Endodermal cell (in vitro differentiated cells): ENCODE measurements at places on chromosomes 1 and 21. TPM values are rescaled to one million over a fixed set of nuclear protein-coding genes. Genes with fewer than 3 reads are reported as not detected.

TRIM67 gene
- 0.04 to 0.08 TPM in 2 of 3 replicates, not detected in the other for total RNA-seq

LMX1A gene
- total RNA-seq, result 0.13 to 2.7 TPM (median 0.21 TPM) in 3 replicates

RAB3B gene
- 43.6 to 69.1 TPM (median 66.0 TPM) in 3 replicates for total RNA-seq

LIN9 gene
- total RNA-seq, result 7.9 and 9.9 TPM in 2 replicates

IL20 gene
- not detected in 2 replicates for total RNA-seq

MATN1 gene
- 1.2 TPM in 1 of 3 replicates, not detected in the others for total RNA-seq

TBX19 gene
- total RNA-seq, result 2.1 and 2.2 TPM in 2 replicates

DNA sequence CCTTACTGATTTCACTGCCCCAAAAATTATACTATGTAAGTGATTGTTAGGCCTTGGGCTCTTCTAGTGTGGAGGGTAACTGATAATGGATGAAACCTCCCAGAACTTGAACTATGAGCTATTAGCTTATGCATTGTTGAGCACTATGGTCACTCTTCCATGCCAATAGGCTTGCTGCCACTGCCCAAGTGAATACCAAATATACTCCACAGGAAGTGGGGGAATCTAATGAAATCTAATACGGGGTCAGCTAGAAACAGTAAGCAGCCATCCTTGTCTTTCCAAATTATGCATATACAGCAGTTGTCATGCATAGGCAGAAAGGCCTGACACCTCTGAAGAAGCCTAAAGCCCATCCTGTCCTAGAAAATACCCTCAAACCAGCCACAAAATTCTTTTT, 198.7 kb upstream of the PTBP2 start:
- no peak for DNase-seq

- DNase-seq, result no peak
Measured at GRCh38 chr21:30674312-30674711, 31.6 kb downstream of the KRTAP20-3 start.

DNA sequence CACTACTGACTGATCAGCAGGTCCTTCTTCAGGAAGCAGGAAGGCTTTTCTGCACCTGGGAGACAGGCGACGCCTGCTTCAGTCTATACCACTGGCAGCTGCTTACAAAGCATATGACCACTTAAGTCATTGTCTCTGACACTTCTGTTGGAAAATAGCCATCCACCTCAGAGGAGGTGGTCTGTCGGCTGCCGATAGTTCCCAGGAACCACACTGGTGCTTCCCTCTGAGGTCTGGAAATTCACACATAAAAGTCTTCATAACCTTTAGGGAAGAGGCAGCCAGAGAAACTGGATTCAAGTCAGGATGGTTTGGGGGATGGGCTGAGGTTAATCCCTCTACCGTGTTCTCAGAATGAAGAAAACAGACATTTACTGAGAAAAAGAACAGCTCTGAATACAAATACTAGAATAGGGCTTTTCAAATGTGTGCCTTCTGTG, 15.6 kb upstream of the SRP9 start:
- no peak for DNase-seq

DNA sequence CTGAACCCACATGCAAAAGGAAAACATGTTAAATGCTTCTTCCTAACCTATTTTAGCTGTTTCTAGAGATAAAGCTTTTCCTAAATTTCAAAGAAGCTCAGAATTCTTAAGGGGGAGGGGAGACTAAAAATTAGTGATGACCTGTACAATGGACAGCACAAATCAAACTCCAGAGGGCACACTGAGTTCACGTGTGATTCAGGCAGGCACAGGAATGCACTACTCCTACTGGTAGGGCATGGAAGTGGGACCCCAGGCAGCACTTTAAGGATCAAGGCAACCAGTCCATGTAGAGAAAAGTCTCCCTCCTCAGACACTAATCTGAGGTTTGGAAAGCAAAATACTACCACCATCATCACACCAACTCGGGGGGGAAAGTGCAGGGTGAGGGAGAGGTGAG, 31.3 kb upstream of the CLCA4 start:
- peak; percentile 76 for DNase-seq

DNA sequence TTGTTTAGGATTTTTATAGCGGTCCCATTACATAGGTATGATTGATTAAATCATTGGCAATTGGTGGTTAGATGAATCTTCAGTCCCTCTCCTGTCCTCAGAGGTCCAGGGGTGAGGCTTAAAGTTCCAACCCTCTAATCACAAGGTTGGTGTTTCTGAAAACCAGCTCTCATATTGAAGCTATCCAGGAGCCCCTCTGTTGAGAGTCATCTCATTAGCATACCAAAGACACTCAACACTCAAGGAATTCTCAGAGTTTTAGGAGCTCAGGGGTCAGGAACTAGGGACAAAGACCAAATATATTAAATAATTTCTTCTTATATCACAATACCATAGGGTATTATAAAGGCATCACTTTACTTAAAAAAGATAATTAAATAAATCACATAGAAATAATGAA, 23.3 kb downstream of the FCRL2 start:
- no peak for DNase-seq

DNA sequence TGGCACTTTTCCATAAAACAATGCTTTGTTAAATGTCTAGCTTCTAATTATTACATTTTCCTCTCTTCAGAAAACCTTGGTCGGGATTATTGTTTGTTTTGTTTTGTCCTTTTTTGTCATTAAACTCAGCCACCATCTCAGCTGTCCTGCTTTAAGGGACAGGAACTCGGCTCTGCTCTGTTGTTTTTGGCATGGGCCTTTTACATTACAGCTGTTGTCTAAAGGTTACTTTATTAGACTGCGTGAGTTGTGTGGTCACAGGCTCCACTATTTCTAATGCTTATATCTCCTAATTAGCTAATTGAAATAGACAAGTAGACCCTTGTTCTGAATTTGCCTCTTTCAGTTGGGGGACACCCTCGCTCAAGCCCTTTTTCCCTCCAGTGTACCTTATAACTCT, 1.6 kb downstream of the PALMD start:
- DNase-seq, result no peak

GRCh38 chr1:101683561-101683960, 313.2 kb downstream of the OLFM3 start:
- no peak for DNase-seq

- DNase-seq, result no peak
Measured at GRCh38 chr1:24416666-24417391, 1.2 kb downstream of the NIPAL3 start.

- no peak for DNase-seq
Measured at GRCh38 chr1:24080131-24080530, 31.8 kb downstream of the MYOM3 start.

DNA sequence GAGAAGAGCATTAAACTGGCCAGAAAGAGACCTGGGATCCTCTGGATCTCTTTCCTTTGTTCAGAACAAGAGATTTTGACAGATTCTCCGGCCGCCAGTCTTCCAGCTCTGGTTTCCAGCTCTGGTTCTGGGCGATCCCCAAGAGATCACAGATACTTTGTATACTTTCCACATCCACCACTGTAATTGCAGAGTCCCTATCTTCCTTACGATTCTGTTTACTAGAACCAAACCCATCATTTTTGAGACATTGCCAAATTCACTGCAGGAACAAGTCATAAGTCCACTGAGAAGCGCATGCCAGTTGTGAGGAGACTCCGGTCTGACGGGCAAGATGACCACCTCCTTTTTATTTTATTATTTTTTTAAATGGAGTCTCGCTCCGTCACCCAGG, 505.2 kb downstream of the SMYD3 start:
- no peak for DNase-seq

DNA sequence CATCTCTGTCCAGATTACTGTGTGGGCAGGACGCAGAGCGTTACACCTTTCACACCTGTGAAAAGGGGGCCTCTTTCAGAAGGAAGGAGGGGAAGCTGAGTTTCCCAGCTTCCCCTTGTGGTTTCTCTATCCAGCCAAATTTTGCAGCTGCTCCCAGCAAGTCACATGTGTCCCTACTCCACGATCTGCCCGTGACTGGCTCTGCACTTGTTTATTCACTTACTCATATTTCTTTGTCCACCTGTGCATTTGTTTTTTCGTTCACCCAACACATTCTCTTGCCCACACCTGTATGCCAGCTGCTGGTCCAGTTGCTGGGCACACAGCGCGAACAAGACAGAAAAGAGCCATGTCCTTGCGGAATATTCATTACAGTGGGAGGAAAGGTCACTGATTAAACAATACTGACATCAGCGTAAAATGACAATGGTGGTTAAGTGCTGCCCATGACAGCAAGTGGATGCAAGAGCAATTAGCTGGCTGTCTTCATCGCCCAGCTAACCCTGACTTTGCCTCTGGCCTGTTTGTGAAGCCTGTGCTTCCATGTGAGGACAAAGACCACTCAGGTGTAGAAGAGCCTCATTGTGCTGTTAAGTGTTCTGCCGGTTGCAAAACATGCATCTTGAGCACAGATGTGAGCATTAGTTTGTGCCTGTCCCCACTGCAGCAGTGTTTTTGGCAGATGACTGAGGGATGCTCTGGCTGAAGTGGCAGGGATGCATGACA, 28.6 kb upstream of the NEK2 start:
- no peak for DNase-seq

DNA sequence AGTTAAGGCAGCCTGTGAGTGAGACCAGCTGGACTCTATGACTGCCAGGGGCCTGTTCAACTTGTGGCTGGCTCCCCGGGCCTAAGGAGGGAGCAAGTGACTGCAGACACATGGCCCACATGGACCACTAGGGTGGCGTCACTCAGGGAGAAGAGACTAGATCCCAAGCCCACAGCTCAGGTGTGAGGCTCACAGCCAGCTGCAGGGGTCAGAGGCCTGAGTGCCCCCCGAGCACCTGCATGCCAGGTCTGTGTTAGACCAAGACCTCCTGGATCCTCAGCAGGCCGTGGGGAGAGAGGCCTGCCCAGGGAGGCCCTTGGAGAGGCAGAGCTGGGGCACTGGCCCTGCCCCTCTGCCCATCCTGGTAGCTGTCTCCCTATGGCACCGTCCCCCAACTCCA, 142.4 kb upstream of the RUNX3 start:
- no peak for DNase-seq

- peak; percentile 99 for DNase-seq
Measured at GRCh38 chr1:202926581-202927491, at the start of gene KLHL12. TSS of gene KLHL12 (minus strand) at chr1:202927234. CDS start at chr1:202925162, 2,072 bp downstream.

DNA sequence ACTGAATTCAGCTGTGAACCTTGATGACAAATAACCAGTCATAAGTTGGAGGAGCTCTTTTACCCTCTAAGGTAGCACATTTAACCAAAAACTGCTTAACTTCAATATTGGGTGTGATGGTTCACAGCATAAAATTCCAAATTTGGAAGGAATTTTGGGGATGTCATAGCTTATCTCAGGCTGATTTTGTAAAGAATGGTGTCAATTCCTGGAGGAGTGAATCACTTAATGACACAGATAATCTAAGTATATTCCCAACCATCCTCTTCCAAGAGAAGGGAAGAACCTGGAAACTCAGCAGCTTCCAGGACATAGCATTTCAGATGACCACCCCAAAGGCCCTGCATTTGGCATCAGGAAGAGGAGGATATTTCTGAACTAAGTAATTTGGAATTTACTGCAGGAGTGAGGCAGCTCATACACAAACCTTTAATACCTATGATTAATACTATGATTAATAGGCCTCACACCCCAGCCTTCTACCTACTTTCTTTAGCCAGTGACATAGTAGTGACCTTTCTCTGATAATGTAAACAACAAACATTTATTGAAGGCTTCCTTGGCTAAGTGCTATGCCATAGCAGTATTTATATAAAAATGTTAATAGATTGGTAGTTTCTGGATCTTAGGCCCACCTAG, 14.5 kb downstream of the GLUL start:
- DNase-seq, result no peak

GRCh38 chr1:208211921-208212843, 32.0 kb downstream of the PLXNA2 start:
- no peak for DNase-seq

- no peak for DNase-seq
Measured at GRCh38 chr1:22485431-22485830, 33.8 kb downstream of the ZBTB40 start.

- DNase-seq, result peak; percentile 90
Measured at GRCh38 chr1:60281360-60281932, 207.9 kb upstream of the C1orf87 start.

DNA sequence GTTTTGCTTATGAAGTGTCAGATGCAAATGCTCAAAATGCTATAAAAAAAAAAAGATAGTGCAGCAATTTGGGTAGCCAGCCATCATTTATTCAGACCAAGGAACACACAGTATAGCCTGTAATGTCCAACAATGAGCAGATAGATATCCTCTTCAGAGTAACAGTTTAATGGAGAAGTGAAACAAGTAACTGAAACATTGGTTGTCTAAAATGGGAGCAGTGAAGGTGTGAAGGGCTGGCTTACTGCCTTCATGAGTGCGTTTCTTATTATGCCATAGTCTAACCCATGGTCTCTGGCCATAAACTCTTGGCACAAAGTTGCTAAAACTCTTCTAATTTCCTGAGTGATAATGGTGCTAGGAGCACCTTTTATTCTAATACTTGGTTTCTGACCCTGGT, 11.4 kb downstream of the RGS5 start:
- no peak for DNase-seq

- DNase-seq, result no peak
Measured at GRCh38 chr1:212271823-212272485, 13.3 kb upstream of the PPP2R5A start.

DNA sequence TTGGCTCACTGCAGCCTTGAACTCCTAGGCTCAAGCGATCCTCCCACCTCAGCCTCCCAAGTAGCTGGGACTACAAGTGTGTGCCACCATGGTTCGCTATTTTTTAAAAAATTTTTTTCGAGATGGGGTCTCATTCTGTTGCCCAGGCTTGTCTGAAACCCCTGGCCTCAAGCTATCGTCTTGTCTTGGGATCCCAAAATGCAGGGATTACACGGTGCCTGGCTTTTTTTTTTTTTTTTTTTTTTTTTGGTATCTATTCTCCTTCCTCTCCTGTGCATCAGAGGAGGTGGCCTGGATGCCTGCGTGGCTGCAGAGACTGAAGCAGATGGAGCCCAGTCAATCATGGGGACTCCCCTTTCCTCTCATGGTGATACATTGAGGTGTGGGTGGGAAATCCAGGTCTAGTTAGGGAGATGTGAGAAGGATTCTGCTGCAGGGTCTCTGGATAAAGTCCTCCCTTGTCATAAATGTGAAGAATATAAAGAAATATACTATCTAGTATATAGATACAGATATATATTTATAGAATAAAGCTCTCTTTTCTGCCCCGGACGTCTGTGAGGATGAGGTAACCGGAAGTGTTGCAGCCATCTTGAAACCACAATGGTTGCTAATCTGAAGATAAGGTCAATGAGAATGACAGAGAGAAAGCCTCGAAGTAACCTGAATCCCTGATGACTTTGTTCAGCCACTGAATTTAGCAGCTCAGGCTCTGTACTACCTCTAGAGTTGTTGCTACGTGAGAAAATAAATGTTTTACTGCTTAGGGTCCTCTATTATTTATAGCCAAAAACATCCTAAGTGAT, 19.5 kb upstream of the RGSL1 start:
- DNase-seq, result no peak

DNA sequence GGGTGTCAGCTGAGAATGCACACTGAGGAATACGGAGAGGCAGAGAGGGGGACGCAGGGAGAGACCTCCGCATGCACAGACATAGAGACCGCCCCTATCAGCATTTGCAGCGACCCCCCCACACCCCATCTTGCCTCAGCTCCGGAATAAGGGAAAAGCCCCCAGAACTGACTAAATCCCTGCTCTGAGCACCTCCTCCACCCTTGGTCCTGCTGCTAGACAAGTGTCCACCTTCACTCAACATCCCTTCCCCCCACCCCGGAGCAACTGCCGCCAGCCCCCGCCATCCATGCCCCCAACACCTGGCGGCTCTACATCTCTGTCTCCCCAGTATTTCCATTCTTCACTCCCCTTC, 769 bp downstream of the SV2A start:
- DNase-seq, result no peak
